ENCODE measurements at places on chromosomes 4 and X. TPM values are rescaled to one million over a fixed set of nuclear protein-coding genes. Genes with fewer than 3 reads are reported as not detected.

GRCh38 chr4:102285831-102286230 is 59.5 kb downstream of the SLC39A8 start:
- DNase-seq: no peak

- DNase-seq: no peak
Measured at GRCh38 chr4:82677327-82677726, 115.5 kb upstream of the TMEM150C start.

GRCh38 chr4:70225824-70226223 is at the start of gene FDCSP:
Gene FDCSP (plus strand): TSS chr4:70226124. CDS start chr4:70231195, 5,071 bp downstream.
- DNase-seq: no peak

DNA sequence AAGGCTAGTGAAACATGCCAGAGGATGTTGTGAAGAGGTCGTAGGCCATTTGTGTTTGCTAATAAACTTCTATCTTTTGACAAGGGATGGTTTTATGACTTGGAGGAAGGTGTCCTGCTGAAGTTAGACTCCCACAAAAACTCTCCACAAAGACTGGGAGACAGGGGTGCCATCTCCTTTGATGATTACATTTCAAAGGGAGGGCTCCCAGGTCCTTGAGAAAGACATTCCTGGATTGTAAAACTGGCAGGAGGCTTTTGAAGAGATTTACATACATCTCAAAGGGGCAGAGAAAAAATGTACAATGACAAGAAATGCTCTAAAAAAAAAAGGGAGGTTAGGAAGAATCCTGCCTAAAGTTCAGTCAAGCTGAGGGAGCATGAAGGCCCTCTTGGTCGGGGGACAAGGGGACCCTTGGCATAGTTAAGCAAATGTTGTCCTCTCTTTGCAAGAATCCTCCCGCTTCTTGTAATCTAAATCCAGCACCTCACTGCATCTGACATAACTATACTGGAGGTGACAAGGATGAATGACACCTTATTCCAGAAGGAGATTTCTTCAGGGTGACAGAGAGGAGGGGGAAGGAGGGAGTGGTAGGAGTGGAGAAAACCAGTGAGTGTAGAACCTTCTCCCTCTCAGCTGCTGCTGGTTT is 41.1 kb upstream of the MGST2 start:
- DNase-seq: no peak

DNA sequence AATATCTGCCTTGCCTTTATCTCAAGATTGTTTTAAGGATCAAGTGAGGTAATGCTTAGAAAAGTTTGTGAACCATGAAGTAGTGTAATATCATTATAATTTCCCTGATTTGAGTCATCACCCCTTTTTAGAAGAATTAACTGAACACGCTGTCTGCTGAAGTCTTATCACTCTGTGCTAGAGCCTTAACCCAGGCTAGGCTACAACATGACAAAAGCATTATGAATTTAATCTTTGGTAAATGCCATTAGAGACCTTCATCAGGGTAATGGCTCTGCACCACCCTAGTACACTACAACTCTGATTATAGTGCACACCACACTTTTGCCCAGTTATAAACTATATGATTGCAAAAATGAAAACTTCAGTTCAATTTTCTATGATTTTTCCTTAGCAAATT is 118.3 kb downstream of the ADGRL3 start:
- DNase-seq: no peak

GRCh38 chrX:123960956-123961267 is 594 bp upstream of the STAG2 start:
- DNase-seq: no peak

GRCh38 chr4:122689972-122690371 is 42.5 kb upstream of the BBS12 start:
- DNase-seq: no peak

DNA sequence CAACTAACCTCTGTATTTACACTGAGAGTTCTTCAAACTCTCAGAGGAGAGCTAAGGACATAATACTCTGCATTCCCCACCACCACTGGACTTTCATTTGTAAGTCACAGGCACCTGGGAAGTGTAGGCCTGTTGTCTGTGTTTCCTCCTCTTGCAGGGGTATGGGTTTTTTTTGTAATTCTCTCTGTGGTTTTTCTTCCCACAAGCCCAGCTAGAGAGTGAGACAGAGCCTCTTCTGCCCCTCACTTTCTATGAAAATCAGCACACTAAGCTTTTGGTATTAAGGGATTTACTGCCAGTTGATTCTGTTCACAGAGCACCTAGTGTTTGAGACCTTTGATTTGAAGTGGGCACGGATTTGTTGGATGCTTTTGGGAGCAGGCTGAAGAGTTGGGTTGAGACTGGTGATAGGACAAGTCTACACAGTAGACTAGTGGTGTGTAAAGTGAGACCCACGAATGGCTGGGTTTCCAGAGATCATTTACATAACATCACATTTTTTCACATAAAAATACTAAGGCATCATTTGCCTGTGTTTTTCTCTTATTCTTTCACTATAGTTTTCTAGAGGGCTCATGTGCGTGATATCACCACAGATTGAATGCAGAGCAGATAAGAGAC is 28.9 kb upstream of the WDR17 start:
- no peak for DNase-seq

DNA sequence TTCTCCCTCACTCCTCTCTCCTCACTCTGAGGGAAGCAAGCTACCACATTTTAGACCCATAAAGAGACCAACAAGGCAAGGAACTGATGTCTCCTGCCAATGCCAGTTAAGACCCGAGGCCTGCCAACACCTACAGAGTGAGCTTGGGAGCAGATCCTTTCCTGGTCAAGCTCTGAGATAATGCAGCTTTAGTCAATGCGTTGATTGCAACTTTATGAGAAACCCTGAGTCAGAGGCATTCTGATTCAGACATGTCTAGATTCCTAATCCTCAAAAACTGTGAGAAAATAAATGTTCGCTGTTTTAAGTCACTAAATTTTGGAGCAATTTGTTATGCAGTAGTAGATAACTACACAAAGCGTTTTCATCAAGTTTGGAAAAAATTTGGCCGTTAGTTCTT is 115.5 kb downstream of the JADE1 start:
- DNase-seq: no peak

DNA sequence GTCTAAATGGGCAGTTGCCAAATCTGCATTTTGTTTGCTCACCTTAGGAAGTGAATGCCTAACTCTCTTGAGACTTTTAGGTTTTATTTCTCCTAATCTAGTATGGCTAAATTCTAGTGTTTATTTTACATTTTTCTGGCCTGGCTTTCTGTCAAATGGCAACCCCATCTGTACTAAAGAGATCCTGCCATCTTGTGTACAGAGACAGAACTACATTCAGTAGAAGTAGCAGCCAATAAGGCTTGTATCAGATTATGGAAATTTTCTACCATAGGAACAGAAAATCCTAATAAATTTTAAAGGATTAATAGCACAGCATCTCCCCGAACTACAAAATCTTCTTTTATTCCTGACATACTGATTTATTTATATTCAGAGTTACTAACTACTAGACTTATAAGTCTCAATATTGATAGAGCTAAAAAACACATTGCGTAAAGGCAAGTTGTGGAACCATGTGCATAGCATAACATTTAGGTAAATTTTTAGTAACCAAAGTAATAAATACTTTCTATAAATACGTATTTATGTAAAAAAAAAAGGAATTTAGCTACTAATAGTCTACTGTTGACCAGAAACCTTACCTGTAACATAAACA is 45.5 kb downstream of the TMEM144 start:
- DNase-seq: no peak

IQCM gene
- total RNA-seq: not detected

DNA sequence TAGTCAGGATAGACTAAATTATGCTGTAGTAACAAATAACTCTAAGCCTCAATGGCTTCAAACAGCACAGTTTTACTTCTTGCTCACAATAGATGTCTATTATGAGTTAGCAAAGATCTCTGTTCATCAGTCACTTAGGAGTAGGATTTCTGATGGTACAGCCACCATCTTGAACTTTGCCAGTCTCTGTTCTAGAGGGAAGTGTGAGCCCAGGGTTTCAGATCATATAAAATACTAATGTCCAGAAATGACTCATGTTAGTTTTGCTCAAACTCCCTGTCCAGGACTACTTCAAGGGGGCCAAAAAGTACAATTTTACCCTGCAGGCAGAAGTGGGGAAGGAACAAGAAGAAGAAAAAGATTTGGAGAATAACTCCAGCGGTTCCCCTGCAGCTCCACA is 77.1 kb upstream of the LSM6 start:
- no peak for DNase-seq

GRIA3 gene
- total RNA-seq: 0.39 TPM

DNA sequence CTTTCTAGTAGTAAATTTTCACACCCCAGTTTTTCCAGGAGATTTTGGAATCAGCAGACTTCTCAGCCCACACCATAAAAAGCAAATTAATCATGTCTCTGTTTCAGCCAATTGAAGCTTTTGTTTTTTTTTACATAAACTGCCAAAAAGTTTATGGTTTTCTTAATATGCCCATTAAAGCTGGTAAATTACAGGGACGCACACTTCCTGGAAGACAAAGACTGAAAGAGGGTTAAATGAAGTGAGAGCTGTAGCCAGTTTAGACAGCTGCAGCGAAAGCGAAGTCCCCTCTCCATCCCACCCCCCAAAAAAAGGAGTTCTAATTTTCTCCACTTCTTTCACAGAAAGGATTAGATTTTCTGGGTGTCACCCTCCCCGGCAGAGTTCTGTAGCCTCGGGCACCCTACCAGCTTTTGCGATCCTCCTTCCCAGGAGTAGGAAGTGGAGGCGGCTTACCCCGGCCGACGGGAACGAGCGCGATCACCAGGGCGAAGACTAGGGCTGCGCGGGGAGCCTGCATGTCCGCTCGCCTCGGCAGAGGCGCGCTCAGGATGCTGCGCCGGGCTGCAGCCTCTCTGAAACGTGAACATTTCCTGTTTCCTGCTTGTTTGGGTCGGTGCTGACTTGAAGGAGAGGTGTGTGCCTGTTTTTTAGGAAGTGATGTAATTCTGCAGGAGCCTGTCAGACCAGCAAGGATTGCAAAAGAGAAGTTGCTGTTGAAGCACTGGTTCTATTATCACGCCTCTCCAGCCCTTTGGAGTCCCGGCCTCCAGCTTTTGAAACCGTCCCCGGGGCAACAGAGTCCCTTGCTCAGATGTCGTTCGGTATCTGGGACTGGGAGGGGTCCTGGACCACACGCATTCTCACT is at the start of gene TMEM154:
Gene TMEM154 (minus strand): TSS at position 584 of the 868 bp plus-strand sequence. CDS start 64 bp downstream, at position 520.
- DNase-seq: peak; percentile 77

F9 gene
- not detected for total RNA-seq

- DNase-seq: no peak
Measured at GRCh38 chr4:168847771-168848502, 162.1 kb downstream of the CBR4 start.

Measured in activated naive CD8-positive, alpha-beta T cell treated with anti-CD3 and anti-CD28 coated beads, Interleukin-2, amount 10 ng/mL, durations not matched to agents 7 days and 5 days (primary cell).